ENCODE measurements at places on chromosomes 2 and 18.

GRCh38 chr18:37307181-37307580 is 258.4 kb downstream of the CELF4 start:
- no peak for DNase-seq

DNA sequence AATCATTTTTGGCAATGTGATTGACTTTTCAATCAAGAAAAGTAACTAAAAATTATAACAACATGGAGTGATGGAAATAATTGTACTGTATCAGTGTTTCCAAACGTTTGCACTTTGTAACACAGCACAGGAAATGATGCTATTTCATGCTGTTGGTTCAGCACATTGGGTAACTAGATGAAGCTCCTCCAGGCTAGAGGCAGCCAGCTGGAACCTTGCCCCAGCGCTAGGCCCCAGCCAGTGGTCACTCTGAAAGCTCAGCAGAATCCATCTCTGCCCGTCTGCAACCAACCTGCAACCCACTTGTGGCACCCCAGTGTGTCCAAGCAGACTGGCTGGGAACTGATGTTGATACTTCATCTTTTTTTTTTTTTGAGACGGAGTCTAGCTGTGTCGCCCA is 15.3 kb downstream of the UNC50 start:
- no peak for DNase-seq

DNA sequence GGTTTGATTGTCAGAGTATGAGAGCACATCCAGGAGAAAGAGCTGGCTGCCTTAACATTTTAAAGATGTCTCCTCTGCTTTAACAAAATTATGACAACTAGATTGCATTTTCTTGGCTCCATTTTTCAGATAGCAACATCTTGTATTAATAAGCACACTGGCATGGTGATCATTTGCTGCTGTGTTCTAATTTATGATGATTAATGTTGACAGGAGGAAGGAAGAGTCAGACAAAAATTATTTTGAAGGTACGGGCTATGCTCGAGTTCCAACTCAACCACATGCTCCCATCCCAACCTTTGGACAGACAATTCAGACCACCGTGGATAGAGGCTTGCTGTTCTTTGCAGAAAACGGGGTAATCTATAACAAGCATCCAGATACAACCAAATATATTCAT is 98.2 kb upstream of the TTC39C start:
- no peak for DNase-seq

DNA sequence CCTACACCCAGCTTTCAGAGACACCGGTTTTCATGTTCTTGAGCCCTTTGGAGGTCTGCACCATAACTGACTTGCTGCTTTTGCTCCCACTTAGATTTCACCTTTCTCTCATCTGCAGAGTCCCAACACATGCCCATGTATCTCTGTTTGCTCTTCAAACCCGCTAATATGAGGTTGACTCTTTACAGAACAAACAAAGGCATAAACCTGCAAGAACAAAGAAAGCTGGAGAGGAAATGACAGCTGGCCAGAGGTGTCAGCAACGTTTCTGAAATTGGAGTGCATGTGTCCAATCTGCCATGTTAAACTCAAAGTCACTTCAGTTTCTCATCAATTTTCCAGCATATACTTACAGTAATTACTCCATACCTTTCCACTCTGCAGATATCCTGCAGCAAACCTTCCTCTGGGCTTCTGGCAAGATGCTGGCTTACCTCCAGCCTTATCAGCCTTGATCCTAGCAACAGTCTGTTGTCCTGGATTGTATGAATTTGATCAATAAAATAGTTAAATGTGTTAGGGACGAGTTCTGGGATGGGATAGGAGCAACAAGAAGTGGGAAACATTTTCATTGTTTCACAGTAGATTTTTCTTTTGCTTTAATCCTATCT is 157.4 kb downstream of the FHOD3 start:
- no peak for DNase-seq

DNA sequence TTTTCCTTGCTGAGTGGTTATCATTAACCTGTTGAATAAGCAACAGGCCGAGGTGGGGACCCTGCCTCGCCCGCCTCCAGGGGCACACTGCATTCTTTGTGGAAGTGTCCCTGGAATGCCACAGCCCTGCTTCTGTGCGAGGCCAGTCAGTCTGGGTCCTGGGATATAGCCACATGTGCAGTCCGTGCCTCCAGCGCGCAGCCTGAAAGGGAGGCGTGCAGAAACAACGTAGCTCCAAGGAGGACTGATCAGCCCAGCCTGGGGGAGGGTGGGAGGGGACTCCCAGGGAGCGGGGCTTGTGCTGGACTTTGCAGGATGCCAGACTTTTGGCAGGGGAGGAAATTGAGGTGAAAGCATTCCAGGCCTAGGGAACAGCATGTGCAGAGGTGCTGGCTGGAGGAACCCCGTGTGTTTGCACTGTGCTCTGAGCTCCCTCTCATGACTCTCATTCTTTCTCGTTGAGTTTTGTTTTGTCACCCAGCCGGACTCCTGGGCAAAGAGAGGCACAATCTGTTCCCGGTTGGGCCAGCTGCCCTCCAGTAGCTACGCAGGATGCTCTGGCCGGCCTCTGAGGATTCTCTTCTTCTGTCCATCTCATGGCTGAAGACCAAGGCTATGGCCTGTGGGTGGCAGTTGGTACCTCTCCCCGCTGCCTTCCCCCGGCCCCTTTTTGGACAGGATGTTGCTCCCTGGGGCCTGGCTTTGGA is 39.7 kb downstream of the HPCAL1 start:
- DNase-seq = no peak

DNA sequence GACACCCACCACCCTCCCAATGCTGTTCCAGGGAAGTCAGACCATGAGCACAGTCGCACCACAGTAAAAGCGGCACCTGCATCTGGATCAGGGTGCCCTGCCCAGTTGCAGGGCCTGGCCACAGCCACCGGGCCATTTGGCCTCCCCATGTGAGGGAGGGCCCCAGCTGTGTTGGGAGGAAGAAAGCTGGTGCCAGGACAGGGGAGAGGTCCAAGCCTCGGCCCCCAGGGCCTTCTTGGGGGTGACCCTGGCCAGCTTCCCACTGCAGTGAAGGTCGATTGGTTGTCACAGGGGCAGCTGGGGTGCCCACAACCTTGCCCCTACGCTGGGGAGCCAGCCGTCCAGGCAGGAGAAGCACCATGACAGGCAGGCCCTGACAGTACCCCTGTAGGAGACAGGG is 183.2 kb upstream of the RAB6C start:
- DNase-seq = no peak

DNA sequence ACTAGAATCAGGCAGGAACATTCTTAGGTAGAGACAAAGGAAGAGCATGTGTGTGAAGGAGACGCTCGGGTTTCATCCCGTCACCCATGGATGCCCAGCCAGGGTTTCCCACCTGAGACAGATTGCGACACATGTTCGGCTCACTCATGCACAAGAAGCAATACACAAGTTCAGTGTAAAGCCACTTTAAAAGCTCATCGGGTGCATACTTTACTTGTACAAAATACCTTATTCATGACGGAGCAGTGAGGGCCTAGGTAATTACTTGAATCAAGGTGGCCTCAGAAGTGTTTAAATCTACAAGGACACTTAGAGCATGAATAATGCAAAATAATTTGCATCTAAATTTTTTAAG is 42.0 kb downstream of the ZEB2 start:
- DNase-seq = no peak

GRCh38 chr2:209876211-209876610 is 104.6 kb downstream of the UNC80 start:
- DNase-seq = no peak

DNA sequence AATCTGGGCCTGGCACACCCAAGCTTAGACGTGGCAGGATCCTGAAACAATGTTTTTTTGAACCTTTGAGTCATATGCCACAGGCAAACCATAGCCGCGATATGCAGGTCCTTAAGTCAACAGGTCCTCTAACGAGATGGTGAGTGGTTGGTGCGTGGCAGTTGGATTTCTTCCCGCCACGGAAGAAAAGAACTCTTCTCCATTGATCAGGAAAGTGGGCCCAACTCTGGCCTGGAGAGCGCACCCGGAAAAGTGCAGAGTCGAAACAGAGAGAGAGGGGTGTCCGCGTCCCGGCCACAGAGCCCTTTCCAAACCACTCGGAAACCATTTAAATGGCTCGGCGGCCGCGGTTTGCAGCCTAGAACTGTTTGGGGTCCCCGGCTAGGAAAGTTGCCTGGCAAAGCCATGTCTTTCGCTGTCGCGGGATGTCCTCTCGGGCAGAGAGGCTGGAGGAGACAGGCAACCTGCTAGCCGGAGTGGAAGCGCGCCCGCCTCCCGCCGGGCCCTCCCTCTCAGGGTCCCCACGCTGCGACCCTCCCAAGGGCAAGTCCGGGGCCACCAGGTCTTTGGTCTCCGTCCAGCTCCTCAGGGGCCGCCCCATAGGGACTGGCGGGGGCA is 777 bp downstream of the GALNT3 start:
- no peak for DNase-seq

DNA sequence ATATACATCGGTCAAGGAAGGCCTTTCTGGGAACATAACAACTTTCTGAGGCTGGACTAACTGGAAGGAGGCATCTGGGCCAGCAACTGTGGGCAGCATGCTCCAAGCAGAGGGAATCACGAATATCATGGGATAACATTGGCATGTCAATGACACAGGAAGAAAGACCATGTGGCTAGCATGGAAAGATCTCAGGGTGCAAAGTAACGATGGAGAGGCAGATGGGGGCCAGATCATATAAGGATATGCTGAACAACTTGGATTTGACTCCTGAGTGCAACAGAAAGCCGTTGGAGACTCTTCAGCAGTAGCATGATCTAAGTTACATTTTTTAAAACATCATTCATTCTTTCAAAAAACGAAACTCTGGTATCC is 133.6 kb downstream of the FOXI3 start:
- DNase-seq = no peak

DNA sequence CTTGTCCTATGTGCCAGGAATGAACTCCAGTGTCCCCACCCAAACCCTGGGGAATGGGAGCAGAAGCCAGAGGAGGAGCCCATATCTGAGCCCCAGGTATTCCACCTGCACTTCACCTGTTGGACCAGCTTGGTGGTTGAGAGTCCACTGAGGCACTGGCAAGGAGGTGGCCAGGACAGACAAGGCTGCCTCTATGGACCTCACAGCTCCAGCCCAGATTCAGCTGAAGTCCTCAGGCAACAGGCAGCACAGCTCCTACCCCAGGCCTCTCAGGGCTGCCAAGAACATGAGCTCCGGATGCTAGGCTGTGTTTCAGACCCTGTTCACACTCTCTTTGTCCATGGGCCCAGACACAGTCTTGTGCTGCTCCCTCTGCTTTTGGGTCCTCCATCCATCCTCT is 2.9 kb upstream of the IL1F10 start:
- no peak for DNase-seq

DNA sequence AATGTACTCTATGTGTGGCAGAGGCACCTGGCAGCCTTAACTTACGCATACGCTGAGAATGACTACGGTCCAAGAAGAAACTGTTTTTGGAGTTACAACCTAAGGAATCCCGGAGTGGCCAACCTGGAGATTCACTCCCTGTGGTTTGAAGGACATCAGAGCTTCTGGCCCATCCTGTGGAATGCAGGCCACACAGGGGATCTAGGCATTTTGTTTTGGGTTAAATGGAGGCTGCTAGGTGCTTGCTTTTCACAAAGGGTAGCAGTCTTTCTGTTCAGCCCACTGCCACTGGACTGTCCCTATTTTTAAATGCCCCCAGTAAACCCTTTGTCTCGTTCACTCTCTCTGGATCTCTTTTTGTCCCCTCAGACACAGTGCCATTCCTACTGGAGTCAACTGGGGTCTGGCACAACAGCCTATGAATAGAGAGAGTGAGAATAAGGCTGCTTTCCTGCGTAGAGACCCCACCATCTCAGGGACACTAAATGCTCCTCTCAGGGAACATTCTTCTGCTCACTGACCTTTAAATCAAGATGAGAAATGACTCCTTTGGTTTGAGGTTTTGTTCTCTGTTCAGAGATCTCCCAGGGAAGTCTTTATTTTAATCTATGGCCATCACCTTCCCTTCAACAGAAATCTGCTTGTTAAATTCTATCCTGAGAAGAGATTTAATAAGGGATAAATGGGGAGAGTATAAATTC is 124.9 kb downstream of the B3GNT2 start:
- no peak for DNase-seq

GRCh38 chr18:51988277-51988676 is 351.7 kb upstream of the DCC start:
- no peak for DNase-seq

- DNase-seq = no peak
Observed at GRCh38 chr2:158677542-158677941, 117.6 kb upstream of the DAPL1 start.

DNA sequence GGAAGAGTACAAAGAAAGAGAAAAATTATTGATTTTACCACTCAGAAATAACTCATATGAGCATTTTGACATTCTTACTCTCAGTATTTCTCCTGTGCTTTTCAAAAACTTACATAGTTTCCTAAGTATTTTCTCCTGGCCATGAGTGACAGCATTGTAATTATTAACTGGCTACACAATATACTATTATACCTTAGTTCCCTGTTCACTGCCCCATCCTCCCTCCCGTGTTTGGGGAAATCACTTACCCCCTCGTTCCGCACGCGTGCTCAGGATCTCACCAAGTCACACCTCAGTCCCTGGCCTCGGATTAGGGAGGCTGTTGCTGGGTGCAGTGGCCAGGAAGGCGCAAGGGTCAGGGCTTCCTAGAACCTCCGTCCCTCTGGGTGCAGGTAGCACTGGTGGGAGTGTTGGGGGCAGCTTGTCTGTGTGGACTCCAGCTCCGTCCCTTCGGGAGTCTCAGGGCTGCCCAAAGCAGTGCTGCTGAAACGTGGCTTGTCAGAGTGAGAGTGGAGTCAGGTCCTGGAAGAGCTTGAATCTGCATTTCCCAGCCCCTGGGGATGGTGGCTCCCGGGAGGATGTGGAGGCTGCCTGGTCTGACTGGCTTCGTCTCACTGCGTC is 23.2 kb downstream of the ATG4B start:
- no peak for DNase-seq

DNA sequence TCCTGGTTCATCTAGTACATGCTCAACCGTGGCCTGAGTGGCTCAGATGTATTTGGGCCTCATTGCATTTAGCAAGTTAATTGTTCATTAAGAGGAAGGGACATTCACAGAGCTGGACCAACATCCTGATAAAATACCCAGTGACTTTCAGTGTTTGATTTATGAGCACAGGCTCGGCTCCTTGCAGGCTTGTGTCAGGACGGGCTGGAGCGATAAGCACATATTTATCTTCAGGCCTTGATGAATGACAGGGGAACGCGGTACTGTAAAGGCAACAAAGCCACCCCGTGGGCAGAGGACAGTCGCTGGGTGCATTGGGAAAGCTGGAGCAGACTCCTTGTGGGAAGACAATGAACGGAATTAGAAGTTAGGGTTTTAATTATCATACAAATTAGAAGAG is 548.6 kb upstream of the HS6ST1 start:
- no peak for DNase-seq

- no peak for DNase-seq
Observed at GRCh38 chr2:39407516-39408296, 29.4 kb downstream of the MAP4K3 start.

DNA sequence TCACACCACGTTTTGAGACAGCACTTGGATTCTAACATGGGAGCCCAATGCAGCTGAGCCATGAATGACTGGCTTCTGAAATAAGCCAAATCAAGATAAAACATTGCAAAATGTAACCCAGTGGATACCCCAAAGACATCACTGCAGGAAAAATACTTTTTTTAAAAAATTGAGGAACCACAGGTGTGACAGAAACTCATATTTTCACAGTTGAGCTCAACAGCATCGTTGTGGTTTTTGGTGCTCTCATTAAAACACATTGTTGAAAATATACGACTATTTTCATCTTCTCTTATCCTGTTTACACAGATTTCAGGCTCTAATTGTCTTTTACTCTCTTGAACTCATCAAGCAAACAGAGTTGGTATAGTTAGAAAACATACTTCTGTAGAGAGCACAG is 429.3 kb upstream of the VRK2 start:
- DNase-seq = no peak

GRCh38 chr2:190809139-190809764 is 71.4 kb upstream of the GLS start:
- DNase-seq = no peak

- DNase-seq = no peak
Observed at GRCh38 chr2:222301053-222301795, 2.4 kb upstream of the PAX3 start.

All from hepatic stellate cell (primary cell).